ENCODE measurements at places on chromosomes 6 and 20.

DNA sequence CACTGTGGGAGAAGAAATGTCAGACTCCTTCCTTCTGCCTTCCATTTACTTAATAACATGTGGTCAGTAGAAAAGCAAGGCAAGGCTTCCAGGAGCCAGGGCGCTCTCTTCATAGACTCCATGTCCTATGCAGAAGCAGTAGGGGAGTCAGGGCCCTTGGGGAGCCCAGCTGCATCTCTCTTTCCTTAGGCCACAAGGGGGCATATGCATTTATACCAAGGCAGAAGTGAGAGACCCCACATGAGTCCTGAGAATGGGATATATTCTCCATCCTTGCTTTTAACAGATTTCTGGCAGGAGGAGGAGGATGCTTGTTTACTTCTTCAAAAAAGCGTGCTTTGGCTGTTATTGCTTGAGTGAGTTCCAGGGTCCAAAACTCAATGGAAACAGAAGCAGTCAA, 198.5 kb downstream of the HIVEP2 start:
- no peaks in the 10 kb centered on the region for H3K36me3 ChIP-seq
- H3K4me3 ChIP-seq, result no peak overlapping the region
- H3K4me1 ChIP-seq, result no peaks in the 10 kb centered on the region
- no peak for DNase-seq
- no peak overlapping the region for H3K27ac ChIP-seq

- no peaks in the 10 kb centered on the region for H3K27me3 ChIP-seq
- peak; percentile 56 for DNase-seq
- peak overlapping the region; percentile 85 for H3K4me3 ChIP-seq
- peak overlapping the region; percentile 50 for H3K27ac ChIP-seq
- H3K36me3 ChIP-seq, result peaks cover 7% of the 10 kb centered on the region
These were observed 988 bp downstream of the TXNDC5 start for GRCh38 chr6:7909323-7910276.

GRCh38 chr6:34149831-34150400, 4.0 kb upstream of the GRM4 start:
- peaks cover 68% of the 10 kb centered on the region for H3K27me3 ChIP-seq
- no peaks in the 10 kb centered on the region for H3K36me3 ChIP-seq
- no peak for DNase-seq
- no peak overlapping the region for H3K4me3 ChIP-seq
- H3K4me1 ChIP-seq, result no peaks in the 10 kb centered on the region

GRCh38 chr6:159101656-159102055, 56.9 kb upstream of the TAGAP start:
- no peak overlapping the region for H3K27ac ChIP-seq
- H3K36me3 ChIP-seq, result no peaks in the 10 kb centered on the region
- no peak for DNase-seq
- no peaks in the 10 kb centered on the region for H3K27me3 ChIP-seq
- peaks cover 61% of the 10 kb centered on the region for H3K4me1 ChIP-seq

DNA sequence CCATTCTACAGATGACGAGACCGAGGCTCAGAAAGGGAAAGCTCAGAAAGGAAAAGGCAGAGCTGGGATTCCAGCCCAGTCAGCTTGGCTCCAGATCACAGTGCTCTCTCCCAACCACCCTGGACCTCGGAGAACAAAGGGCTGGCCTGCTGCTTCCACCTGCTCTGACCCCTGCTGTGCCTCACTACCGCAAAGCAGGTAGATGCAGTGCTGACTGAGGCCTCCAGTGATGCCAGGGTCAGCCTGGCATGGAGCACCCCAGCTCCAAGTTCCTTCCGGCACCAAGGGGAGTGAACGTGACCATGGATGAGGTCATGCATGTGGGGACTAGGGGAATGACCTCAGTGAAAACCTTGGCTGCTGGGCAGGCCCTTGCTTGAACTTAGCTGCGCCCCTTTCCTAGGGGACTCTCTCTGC, 20.7 kb upstream of the TLDC2 start:
- H3K27ac ChIP-seq, result no peak overlapping the region
- H3K27me3 ChIP-seq, result no peaks in the 10 kb centered on the region
- H3K36me3 ChIP-seq, result no peaks in the 10 kb centered on the region

DNA sequence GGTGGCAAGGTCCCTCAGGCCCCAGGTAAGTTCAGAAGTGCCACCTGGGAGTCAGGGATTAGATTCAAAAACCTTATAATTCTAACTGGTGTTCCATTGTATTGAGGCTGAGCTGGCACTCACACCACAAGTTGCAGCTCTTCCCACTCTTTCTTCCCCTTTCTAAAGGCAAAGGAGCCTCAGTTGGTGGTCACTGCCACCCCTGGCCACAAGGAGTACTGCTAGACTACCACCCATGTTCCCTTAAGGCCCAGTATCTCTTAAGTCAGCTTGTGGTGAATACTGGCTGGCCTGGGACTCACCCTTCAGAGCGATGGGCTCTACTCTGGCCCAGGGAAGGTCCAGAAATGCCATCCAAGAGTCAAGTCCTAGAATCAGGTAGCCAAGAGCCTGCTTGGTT, 421.1 kb upstream of the KHDRBS2 start:
- no peak overlapping the region for H3K27ac ChIP-seq
- H3K4me3 ChIP-seq, result no peak overlapping the region
- H3K36me3 ChIP-seq, result no peaks in the 10 kb centered on the region
- DNase-seq, result no peak
- H3K4me1 ChIP-seq, result no peaks in the 10 kb centered on the region

- H3K4me3 ChIP-seq, result no peak overlapping the region
- DNase-seq, result no peak
- no peaks in the 10 kb centered on the region for H3K4me1 ChIP-seq
- peaks cover 16% of the 10 kb centered on the region for H3K36me3 ChIP-seq
- H3K27ac ChIP-seq, result no peak overlapping the region
These were observed 8.9 kb upstream of the TBCC start for GRCh38 chr6:42754759-42755158.

DNA sequence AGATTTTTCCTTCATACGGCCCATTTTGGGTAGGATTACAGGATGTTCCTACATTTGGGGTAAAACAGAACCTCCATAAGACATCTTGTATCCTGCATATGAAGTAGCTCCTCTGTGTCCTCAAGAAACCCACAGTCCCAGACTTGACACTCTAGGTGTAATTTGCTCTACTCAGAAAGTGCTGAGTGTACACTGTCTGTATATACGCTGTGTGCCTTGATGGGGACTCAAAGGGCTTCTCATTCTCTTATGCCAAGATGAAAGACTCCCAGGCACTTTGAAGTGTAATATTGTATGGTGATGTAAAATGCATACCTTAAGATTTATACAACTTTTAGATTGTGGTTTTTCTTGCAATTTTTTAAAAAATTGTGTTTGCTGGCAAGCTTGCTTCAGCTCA, 5.2 kb downstream of the TFAP2D start:
- H3K27ac ChIP-seq, result no peak overlapping the region
- peaks cover 7% of the 10 kb centered on the region for H3K36me3 ChIP-seq
- H3K4me3 ChIP-seq, result no peak overlapping the region
- no peak for DNase-seq
- H3K4me1 ChIP-seq, result peaks cover 1% of the 10 kb centered on the region

DNA sequence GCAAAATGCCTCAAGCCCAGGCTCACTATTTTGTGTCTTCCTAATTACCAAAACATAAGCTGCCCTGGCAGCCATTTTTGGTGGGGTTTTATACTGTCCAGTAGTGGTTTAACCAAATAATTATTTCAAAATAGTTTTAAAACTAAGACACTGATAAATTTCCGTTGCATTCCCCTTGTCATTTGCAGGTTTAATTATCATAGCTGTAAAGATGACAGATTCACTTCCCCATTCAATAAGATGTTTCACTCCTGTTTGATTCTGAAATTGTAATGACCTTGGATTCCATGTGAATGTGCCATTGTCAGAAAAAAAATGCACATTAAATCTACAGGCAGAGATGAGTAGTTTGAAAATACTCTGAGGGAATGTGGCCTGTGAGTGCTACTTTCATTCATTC, 172.0 kb downstream of the COL9A1 start:
- no peak overlapping the region for H3K4me3 ChIP-seq
- H3K4me1 ChIP-seq, result no peaks in the 10 kb centered on the region
- DNase-seq, result no peak
- no peak overlapping the region for H3K27ac ChIP-seq
- no peaks in the 10 kb centered on the region for H3K36me3 ChIP-seq
